Left renal cortex interstitium (tissue), 4 donors: ENCODE measurements at places on chromosomes 11 and 22.

GRCh38 chr11:79744941-79745340 lies 304.1 kb upstream of the TENM4 start:
- no peak for DNase-seq

DNA sequence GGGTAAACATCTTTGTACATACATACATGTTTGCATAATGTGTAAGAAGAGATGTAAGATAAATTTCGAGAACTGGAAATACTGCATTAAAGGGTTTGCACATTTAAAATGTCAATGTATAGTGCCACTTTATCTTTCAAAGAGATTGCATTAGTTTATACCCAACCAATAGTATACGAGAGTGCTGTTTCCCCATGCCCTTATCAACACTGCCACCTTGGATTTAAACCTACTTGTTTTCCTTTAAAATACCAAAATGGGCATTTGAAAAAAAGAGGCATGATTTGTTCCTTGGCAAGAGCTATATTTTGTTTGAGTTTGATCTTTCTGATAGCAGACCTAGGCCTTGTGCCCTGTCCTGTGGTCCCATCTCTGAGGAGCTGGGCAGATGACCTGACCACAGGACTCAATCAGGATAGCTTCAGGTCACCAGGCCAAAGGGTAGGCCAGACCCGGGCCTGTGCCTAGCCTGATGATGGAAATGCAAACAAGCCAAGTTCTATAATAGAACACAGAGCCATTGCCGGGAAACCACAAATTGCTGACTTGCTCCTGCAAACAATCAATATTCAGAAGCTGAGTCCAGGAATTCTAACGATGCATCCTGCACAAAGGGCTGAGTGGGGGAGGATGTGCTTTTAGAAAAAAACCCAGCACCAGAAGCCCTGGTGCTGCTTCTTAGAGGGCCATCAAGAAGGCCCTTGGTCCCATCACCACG lies 16.9 kb upstream of the ALG8 start:
- no peak for DNase-seq

DNA sequence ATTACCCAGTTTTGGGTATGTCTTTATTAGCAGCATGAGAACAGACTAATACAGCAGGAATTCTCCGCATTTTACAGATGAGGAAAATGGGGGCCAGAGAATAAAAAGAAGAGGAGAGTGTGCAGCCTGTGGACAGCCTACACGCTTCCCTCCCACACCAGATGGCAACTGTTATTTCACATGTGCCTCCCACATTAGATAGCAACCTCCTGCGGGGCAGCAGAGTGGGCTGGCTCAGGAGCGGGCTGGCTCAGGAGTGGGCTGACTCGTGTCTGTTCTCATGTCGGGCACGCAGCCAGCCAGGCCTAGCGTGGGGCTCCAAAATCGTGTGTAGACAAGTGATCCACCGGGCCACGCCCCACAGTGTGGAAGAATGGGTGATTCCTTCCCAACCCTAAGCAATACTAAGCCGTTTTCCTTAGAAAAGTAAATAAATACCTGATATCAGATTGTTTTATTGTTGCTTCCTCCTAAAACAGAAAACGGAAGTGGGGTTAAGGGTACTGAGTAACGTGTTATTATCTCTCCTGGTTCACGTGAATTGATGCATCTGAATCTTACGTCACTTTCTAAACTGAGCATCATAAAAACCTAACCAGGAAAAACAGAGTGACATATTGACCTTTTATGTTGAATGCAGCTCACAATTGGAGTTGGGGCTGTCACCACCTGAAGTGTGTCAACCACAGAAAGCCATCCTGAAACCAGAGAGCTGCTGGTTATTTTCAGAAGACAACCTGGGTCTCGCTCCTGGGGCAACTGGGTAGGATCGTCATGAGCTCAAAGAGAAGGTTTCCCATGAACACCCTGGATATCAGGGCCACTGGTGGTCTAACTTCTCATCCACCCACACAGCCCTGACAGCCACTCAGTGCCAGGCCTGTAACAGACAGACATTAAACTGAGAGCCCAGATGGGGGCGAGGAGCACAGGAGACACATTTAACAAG lies 3.3 kb downstream of the TTLL1 start:
- no peak for DNase-seq

DNA sequence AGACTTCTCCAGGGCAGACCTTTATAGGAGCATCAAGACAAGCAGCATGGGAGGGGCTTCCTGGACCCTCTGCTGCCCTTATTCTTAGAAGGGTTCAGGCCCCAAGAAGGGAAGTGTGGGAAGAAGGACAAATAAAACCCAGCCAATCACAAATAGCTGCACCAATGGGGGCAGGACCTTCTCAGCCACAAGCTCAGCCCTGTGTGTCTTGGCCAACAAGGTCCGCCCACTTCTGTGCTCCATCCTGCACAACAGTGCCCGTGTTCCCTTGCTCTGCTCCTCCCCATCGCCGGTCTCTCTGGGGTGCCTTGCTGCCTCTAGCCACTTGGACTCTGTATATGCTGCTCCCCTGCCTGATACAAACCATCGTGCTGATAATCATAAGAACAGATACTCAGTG lies 86.1 kb downstream of the NAT10 start:
- DNase-seq, result no peak

DNA sequence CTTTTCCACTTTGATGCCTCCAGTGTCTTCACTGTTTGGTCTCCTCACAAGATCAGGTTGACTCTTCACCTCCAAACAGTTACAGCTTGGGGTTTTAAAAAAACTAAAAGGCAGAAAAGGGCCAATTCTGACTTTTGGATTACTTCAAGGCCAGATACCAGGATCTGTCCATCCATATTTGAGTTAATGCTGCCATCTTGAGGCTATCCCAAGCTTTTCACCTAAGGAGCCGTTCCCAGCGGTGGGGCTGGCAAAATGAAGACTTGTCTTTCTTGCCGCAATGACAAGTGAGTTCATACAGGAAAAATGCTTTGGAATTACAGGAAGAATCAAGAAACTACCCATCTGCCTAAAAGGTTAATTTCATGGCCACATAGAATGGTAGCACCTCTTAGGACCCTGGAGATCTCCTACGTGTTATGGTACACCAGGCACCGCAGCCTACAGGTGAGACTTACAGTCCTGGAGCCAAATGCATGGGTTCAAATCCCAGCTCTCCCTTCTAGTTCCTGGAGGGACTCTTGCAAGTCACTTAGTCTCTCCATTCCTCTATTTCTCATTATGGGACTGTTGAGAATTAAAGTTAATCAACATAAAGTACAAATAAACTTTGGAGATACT lies 6.0 kb upstream of the OR5B21 start:
- no peak for DNase-seq

- no peak for DNase-seq
Observed at GRCh38 chr11:115665175-115665821, 161.1 kb upstream of the CADM1 start.

DNA sequence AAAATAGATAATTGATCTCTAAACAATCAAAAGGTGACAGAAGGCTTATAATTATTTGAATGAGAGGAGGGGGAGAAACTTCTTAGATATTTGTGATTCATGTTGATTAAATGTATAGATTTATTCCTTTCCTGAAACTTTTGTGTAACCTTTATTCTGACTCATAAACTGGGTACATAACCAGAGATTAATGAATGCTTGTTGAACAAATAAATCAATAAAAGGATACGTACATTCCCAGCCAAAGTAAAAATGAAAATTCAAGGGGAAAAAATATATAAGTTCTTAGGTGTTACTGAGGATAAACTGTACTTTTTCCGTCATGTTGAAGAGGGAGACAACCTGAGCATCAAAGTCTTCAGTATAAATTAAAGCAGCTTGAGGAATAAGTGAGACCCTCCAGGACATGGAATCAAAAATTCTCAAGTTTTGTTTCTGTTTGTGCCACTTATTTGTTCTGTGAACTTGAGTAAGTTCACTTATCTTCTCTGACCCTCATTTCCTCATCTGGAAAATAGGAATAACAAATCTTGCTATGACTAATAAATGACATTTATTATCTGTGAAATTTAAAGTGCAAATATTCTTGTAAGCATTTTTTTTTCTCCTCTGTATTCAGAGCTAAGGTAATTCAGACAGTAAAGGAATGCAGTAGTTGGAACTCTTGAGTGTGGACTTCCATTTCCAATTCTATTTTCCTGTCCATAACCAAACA lies 195.4 kb downstream of the METTL15 start:
- DNase-seq, result no peak

DNA sequence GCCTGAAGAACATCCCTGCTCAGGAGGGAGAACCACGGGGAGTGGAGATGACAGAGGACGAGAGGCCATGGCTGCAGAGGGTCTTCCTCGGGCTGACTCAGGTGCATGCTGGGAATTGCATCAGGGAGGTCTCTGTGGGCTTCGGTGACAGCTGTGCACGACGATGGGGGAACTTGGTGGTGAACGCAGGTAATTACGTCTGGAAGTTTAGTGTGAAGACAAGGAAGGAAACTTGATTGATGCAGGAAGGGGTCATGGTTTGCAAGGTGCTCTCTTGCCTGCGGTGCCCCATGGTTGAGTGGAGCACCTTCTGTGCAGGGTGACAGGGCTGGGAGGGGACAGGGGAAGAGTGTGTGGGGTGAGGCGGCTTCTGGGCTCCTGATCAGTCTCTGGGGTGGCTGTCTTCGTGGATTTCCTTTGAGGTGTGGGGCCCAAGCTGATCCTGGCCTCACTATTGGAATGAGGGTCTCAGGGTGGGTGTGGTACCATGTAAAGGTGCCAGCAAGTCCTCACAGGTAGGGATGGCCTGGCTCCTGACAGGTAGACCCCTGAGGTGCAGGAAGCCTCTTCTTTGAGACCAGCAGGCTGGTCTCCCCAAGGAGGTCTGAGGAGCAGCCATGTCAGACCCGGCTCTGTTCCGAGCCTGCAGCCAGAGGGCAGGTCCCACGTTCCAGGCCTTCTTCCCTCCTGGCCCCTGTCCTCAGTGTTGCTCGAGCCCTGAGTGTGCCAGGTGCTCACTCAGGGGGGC lies 1020.1 kb downstream of the TBC1D22A start:
- no peak for DNase-seq

DNA sequence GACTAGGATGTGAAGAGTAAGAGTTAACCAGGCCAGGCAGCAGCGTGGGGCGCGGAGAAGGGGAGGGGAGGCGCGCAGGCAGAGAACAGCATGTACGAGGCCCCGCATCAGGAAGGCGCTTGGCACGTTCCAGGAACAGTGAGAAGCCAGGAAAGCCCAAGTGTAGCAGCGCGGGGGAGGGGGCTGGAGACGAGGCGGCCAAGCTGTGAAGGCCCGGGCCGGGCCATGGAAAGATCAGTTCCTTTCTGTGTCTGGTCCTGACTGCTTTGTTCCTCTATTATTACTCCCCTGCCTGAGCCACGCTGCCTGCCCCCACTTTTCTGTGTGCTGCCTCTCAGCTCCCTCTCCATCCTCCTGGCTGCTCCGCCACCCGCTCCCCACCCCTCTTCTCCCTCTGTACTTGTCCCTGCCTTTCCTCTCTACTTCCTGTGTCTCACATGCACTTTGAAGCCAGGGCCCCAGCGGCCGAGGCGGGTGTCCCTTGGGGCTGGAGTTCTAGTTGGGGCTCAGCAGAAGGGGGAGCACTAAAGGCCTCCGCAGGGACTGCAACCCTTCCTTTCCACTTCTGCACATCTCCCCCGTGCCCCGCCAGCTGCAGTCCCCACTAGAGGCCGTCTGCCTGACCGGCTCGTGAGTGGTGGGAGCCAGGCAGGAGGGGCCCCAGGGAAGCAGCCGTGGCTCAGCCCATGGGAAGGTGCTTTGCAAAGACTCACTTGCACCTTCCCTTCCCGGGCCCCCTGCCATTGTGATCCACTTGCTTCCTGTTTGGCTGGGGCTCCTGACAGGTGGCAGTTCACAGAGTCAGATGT lies 63.7 kb downstream of the PRDM11 start:
- peak; percentile 79 for DNase-seq

- no peak for DNase-seq
Observed at GRCh38 chr11:128890543-128891368, at the start of gene KCNJ5. Gene KCNJ5 (plus strand): TSS chr11:128891356. CDS start chr11:128911274, 19,918 bp downstream.

- DNase-seq, result no peak
Observed at GRCh38 chr11:67199751-67200150, 66.5 kb upstream of the GRK2 start.

DNA sequence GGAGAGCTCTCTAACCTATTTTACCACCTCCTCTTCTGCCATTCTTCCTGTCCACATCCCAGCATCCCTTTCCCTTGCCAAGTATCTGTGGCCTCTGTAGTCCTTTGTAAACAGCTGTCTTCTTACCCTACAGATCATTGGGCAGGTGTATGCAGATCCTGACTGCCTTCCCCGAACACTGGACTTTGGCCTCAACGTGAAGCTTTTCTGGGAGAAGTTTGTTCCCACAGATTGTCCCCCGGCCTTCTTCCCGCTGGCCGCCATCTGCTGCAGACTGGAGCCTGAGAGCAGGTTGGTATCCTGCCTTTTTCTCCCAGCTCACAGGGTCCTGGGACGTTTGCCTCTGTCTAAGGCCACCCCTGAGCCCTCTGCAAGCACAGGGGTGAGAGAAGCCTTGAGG lies 17.3 kb downstream of the PIK3IP1 start:
- no peak for DNase-seq

- no peak for DNase-seq
Observed at GRCh38 chr11:87083029-87083428, 45.3 kb downstream of the TMEM135 start.

DNA sequence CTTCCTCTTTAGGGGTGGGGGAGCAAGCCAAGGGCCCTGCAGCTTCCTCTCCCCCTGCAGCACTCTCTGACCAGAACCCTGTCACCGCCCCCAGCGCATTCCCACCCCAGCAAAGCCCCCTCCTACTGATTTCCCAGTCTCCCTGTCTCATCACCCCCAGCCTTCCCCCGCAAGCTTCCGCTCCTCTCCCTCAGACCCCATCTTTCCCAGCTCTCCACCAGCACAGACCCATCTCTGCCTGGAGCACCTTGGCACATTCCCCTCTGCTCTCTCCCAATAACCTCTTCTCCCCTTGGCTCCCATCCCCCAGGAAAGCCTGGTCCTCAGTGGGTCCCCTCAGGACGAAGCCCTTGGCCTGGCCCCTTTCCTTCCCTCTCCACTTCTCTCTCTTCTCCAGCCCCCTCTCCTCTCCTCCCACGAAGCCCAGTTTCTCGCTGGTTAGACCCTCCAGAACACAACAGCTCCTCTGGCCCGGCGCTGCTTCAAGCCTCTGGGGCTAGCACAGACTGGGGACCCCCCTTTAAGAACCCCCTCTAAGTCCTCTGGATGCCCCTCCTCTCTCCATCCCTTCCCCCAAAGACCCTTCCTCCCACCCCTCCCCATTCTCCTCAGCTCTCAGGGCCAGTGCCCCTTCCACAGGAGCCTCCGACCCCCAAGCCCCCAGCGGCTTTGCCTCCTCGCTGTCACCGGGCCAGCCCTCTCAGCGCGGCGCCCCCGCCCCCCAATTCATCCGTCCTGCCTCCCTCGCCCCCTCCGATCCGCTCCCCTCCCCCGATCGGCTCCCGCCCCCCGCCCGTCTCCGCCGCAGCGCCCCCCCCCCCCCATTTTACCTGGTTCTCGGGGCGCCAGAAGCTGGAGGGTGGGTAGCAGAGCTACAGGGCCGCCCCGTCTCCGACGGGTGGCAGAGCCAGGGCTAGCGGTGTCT lies 594 bp downstream of the NRXN2 start:
- DNase-seq, result no peak
